ENCODE measurements at places on chromosomes 2 and 18.

DNA sequence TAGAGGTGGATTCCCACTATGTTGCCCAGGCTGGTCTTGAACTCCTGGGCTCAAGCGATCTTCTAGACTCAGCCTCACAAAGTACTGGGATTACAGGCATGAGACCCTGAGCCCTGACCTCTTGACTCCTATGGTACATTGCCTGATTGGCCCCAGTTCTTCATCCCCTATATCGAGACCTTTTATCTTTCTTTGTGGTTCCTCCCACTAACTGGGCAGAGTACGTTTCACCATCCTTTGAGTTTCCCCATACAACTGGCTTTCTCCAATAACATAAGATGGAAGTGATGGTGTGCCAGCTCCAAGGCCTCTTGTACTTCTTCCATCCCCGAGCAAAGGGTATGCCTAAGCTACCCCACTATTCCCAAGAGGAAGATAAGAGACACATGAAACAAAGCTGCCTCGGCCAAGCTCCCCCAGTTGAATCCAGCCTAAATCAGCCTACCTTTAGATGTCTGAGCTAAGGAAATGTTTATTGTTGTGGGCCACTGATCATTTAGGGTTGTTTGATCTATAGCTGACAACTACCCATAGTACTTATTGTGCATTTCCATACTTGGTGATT lies 8.3 kb upstream of the TMEM247 start:
- no peak for DNase-seq

GRCh38 chr2:152674334-152674733 lies 42.9 kb downstream of the PRPF40A start:
- DNase-seq, result no peak

DNA sequence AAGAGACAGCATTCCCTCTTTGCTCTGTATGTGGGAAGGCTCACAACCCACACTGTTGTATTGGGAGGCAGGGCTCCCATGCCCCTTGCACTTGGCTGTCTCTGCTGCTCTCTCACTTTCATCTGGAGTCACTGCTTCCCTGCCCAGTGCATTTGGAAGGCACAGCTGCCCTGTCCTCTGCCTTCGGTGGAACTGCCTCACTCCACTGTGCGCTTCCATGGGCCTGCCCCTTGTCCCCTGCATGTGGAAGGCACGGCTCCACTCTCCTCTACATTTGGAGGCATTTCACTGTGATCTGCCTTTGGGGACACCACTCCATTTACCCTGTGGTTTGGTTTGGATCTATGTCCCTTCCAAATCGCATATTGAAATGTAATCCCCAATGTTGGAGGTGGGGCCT lies 9.1 kb upstream of the PROM2 start:
- DNase-seq, result no peak

- no peak for DNase-seq
These were observed 73.2 kb downstream of the KLHL29 start for GRCh38 chr2:23457990-23458682.

DNA sequence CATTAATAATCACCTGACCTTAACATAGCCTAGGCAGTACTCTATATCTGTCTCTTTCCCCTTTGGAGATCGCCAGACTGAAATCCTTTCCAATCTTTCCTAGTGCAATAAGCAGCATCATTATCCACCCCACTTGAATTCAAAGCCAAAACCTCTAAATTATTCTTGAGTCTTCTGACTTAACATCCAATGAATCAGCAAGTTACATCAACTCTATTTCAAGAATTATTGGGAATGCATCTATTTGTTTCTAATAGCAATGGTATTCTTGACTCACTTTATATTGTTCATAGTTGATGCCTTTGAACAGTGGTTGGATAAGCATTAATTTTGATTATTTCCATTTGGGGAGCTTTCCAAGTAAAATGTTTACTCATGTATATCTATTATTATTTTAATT lies 144.8 kb downstream of the ZNF804A start:
- no peak for DNase-seq

DNA sequence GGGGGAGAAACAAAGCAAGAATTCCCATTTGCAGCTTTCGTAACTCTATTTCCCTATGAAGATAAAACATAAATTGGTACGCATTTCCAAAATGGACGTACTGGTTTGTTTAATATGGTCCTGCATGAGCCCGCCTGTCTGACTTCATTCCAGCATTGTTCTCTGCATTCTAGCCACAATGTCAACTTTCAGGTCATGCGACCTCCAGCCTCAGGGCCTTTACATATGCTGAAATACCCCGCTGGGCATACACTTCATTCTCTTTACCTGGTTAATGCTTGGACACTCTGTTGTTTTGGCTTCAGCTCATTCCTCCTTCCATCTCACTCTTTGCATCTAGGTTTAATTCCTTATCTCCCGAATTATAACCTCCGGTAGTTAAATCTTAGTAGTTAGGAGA lies 103.7 kb upstream of the DNMT3A start:
- DNase-seq, result no peak

Measured in NCI-H460 (cell line).